ENCODE measurements at places on chromosomes 11 and 22.

GRCh38 chr11:77090046-77090372, 12.6 kb upstream of the OMP start:
- DNase-seq, result no peak

DNA sequence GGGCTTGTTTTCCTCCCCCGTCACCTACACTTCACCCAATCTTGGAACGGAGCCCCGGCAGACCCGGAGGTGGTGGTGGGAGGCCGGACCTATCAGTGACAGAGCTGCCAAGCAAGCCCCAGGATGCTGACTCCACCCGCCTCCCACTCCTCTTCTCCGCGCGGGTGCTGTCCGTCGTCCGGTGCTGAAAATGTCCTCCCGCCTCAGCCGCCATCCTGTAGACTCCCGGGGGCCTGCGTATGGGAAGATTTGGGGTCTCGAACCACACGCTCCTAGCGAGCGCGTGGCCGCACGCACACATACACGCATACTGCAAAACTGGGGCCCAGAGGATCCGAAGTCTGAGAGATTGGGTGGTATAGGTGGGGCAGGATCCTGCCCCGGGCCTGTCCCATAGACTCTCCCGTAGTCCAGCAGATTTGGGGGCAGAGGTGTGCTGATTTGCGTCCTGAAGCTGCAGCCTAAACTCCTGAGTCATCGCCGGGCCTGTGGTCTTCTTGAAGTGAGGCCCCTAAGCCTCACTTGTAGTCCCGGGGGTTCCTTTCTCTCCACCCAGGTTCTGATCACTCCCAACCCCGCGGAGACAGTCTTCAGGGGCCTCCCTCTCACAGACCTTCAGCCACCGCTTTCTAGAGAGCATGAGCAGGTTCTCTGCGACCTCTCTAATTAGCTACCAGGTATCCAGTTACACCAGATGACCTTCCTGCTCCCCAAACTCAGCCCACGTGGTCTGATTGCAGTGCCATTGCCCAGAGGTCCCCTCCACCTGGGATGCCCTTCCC, 796 bp upstream of the YIF1A start:
- peak; percentile 87 for DNase-seq

DNA sequence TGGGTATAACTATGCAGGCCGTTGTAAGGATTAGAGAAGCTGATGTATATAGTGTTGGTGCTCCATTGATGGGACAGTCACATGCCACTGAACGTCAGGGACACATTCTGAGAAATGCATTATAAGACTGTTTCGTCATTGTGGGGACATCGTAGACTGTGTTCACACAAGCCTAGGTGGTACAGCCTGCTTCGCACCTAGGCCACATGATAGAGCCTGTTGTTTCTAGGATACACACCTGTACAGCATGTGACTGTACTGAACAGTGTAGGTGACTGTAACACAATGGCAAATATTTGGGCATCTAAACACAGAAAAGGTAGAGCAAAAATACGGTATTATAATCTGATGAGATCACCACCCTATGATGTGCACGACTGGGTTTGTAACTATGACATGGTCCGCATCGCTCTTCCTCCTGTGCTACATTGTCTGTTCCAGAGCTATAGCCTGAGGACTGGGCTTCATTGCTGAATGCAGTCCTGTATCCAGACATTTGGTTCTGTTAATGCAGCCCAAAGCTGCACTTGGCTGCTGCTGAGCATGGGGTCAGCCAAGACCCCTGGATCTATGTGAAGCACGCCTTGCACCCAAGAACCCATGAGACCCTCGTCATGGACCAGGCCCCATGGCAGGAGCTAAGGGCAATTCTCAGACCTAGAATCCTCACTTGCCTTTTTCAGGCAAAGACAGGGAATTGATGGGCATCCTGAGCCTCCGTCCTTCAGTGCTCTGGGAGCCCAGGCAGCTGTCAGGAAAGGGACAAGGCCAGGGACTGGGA, 51.1 kb upstream of the THY1 start:
- no peak for DNase-seq

GRCh38 chr22:42720263-42721044, at the start of gene A4GALT:
Gene A4GALT, minus strand, starts transcription at chr22:42720870. Its CDS starts 26,919 bp downstream, at chr22:42693951.
- no peak for DNase-seq

DNA sequence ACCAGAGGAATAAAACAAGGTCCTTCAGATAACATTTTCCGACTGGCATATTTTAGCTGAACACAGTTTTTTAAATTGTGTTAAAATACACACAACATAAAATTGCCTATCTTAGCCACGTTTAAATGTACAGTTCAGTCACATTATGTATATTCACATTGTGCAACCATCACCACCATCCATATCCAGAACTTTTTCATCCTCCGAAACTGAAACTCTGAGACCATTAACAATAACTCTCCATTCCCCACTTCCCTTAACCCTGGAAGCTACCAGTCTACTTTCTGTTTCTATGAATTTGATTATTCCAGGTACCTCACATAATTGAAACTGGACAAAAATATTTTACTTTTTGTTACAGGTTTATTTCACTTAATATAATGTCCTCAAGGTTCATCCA, 213.3 kb downstream of the ETS1 start:
- DNase-seq, result no peak

- DNase-seq, result no peak
These were observed 3.4 kb downstream of the CDON start for GRCh38 chr11:126059238-126059781.

- no peak for DNase-seq
These were observed 20.7 kb downstream of the LINC01488 start for GRCh38 chr11:69501891-69502860.

- DNase-seq, result no peak
These were observed 1.3 kb downstream of the UNC93B1 start for GRCh38 chr11:68002575-68002937.

- DNase-seq, result no peak
These were observed 15.7 kb downstream of the CAT start for GRCh38 chr11:34454308-34455032.

DNA sequence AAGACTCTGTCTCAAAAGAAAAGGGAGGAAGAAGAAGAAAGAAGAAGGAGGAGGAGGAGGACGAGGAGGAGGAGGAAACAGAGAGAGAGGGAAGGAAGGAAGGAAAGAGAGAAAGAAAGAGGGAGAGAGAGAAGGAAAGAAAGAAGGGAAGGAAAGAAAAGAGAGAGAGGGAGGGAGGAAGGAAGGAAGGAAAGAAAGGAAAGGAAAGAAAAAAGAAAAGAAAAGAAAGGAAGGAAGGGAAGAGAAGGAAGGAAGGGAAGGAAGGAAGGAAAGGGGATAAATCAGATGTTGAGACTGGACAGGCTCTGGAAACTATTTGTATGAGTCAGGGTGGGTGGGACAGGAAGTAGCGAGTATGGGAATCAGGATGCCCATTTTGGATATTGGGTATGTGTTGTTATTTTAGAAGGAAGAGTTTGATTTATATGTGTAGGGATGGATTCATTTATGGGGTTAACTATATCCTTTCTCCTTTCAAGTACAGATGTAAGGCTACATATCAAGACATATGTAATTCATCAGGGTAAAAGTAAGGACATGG, 6.0 kb upstream of the RPL3 start:
- no peak for DNase-seq

DNA sequence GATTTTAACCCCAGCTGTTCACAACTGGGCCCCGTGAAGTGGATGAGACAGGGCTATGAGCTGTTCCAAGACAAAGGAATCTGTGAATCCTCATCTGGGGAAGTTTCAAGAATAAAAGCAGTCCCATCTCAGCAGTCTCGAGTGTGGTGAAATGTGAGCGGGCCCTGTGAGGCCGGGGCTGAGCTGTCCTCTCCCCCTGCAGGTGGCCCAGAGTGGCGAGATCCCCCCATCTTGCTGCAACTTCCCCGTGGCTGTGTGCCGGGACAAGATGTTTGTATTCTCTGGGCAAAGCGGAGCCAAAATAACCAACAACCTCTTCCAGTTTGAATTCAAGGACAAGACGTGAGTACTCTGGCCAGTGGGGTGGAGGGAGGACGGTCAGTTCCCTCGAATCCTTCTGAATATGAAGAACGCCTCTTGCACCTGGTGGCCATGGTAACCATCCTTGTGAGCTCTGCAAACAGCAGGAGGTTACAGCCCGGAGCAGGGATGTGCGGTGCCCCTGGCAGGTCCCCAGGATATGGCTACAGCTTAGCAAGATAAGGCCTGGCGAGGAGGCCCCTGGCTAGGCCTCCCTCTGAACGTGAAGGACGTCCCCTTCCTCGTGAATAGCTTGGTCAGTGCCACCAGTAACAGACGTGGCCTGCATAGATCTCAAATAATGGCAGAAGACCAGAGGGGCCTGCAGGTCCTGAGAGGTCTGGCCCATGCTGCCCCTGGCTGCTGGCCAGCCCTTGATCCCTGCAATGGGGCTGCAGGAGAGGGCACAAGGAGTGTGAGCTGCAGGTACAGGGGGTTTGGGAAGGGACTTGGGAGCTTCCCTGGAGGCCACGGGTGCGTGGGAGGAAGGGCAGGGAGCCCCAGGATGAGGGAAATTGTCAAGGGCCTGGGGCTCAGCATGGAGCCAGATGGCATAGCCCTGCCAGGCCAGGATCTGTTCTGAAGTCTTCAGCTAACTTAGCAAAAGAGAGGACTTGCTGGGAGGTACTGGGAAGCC, 8.4 kb downstream of the LZTR1 start:
- DNase-seq, result no peak

- no peak for DNase-seq
These were observed 25.8 kb downstream of the ART5 start for GRCh38 chr11:3615998-3616397.

DNA sequence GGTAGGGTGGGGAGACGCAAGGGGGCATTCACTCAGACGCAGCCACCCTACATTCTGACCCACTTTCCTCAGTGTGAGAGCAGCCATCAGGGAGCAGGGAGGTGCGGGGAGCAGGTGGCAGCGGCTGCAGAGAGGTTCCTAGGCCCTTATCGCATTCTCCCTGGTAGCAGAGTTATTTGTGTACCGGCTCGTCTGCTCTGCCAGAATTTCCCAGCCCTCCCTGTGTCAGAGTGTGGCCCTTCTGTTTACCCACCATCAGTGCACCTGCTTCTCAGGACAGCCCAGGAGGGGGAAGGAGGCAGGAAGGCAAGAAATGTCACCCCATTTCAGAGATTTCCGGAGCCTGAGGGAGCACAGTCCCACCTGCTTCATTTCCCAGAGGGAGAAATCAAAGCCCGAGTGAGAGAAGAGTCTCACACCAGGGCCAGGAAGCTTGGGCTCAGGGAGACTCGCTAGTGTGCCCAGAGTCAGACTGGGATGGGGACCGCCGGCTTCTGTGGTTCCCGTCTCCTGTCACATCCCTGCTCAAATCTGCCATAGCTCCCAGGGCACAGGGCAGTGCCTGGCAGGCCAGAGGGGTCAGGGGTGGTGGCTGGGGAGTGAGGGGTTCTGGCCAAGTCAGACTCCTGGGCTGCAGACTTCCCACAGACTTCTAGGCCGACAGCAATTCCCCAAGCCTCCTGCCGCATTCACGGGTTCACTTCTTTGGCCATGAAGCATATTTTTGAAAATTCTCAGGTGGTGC, 49.7 kb downstream of the ARRB1 start:
- no peak for DNase-seq

DNA sequence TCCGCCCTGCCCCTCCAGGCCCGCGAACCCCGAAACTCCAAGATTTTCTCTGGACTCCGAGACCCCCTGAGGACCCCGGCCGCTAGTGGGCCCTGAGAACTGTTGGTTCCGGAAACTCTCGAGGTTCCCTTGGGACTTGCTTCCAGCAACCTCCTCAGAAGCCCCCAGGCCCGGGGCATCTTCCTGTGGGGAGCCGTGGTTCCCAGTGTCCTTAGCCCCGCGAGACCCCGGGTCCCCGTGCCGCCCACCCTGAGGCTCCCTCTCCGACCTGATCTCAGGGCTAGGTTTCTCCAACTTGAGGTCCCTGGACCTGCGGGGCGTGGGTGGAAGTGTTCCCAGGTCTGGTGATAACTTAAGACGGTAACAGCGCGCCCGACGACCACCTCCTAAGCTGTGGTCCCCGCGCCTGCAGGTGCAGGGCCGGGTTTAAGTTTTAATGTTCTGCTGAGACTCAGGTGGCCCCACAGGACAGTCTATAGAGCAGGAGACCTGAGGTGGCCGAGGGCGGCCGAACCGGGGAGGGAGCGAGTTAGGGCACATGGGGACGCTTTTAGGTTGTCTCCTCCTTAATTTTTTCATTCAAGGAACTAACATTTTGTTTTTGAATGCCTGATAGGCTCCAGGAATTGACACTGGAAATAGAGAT, 720 bp downstream of the FAM118A start:
- DNase-seq, result no peak

GRCh38 chr22:30202531-30203006, 44.0 kb downstream of the LIF start:
- no peak for DNase-seq

GRCh38 chr11:63920126-63920938, 3.4 kb upstream of the RCOR2 start:
- DNase-seq, result no peak

DNA sequence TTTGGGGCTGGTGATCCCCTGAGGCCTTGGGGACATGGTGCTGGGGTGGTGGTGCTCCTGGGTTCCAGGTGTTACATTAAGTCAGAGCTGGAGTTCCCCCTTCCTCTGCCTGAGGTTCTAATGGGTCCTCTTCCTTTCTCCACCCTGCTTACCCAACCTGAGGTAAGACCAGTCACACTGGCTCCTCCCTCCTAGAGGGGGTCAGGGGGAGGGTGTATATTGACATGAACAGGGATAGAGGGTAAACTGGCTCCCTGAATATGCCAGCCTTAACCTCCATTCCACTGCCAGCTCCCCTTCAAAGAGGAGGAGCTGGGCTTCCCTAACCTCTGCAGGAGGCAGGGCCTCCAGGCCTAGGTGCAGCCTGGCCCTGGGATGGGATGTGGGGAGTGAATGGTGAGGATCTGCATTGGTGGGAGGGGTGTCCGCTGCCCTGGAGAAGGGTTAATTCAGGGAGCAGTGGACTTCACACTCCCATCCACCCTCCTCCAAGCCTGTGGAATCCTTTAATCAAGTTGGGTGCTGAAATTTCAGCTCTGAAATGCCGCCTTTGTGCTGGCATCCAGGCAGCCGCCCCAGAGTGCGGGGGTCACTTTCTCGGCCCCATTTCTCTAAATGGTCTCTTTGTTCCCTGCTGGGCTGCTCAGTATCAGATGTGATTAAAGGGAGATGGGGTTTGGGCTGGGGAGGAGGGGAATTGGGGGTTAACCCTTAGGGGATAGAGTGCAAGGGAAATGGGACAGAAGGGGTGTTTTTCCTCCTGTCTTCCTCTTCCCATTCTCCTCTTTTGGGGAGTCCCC, 15.2 kb downstream of the POLR2F start:
- DNase-seq, result no peak

- DNase-seq, result peak; percentile 22
These were observed 7.7 kb downstream of the SLC25A18 start for GRCh38 chr22:17570851-17571631.

- no peak for DNase-seq
These were observed 4.3 kb downstream of the ZC3H7B start for GRCh38 chr22:41305646-41306045.

- DNase-seq, result no peak
These were observed 94.9 kb downstream of the ETS1 start for GRCh38 chr11:128492461-128492860.

- DNase-seq, result no peak
These were observed 19.4 kb downstream of the GRAMD1B start for GRCh38 chr11:123449436-123449835.
